Activated T-cell treated with anti-CD3 and anti-CD28 coated beads for 24 hours (primary cell): ENCODE measurements at places on chromosomes 5 and 9.

DNA sequence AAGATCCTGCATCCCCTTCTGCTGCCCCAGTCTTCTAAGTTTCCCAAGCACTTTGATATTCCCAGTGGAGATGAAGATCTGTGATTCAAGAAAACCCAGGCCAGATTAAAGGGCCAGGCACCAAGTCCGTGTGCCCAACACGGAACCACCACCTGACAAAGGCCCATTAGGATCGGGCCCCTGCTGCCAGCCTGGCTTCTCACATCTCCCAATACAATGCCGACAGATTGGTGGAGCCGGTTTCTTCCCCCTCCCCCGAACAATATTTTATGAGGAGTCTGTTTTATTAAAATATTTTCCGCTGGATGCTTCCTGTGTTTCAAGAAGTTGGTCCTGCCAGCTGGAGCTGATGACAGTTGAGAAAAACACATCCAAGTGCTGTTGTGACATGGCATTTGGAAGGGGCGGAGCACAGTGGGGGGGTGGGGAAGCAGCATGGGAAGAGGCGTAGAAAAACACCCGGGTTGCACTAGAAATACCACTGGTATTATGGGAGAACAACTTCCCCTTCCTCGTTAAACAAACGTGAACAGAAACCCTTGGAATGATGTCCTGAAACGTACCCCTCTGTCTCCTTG is 45.0 kb downstream of the CRB2 start:
- DNase-seq = no peak

GRCh38 chr9:84738353-84738752 is 68.8 kb downstream of the NTRK2 start:
- DNase-seq = no peak

DNA sequence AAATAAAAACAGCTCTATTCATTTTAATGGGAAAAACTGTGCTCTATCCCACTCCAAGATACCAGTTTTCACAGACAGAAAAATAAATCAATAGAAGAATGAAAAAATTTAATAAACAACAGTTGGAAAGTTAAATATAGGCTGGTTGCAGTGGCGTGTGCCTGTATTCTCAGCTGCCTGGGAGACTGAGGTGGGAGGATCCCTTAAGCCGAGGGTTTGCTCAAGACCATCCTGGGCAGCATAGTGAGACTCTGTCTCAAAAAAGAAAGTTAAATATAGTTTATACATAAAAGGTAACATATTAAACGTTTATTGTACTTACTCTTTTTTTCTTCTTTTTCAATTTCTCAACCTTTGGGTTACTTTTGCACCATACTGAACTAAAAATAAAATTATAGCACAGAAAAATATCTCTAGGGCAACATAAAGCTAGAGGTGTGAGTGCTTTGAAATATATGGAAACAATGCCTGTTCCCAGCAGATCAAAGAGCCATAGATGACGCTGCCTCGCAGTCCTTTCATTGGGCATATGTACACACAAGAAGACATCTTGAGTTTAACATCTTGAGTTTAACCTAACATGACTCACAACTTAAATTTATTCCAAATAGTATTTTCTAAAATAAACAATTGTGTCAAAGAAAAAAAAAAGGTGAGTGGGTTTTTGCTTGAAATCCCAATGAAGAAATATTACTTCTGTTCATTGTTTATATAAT is 25.7 kb upstream of the KLF9 start:
- DNase-seq = no peak

GRCh38 chr9:102483651-102484050 is 511.5 kb upstream of the CYLC2 start:
- no peak for DNase-seq

DNA sequence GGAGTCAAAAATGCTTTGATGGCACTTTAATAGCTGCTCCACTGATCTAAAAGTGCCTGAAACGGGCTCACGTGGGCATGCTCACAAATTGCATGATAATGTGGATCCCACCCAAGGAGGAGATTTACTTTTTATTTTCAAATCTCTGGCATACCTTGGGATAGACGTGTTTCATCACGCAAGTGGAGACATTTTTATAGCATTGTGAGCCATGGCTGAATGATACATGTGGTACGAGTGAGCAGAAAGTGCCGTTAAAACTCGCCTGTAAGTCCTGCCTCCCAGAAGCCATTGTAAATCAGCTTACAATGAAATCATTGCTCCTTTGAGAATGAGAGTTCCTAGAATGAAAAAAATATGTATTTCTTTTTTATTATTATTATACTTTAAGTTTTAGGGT is 514.7 kb downstream of the MAT2B start:
- no peak for DNase-seq

DNA sequence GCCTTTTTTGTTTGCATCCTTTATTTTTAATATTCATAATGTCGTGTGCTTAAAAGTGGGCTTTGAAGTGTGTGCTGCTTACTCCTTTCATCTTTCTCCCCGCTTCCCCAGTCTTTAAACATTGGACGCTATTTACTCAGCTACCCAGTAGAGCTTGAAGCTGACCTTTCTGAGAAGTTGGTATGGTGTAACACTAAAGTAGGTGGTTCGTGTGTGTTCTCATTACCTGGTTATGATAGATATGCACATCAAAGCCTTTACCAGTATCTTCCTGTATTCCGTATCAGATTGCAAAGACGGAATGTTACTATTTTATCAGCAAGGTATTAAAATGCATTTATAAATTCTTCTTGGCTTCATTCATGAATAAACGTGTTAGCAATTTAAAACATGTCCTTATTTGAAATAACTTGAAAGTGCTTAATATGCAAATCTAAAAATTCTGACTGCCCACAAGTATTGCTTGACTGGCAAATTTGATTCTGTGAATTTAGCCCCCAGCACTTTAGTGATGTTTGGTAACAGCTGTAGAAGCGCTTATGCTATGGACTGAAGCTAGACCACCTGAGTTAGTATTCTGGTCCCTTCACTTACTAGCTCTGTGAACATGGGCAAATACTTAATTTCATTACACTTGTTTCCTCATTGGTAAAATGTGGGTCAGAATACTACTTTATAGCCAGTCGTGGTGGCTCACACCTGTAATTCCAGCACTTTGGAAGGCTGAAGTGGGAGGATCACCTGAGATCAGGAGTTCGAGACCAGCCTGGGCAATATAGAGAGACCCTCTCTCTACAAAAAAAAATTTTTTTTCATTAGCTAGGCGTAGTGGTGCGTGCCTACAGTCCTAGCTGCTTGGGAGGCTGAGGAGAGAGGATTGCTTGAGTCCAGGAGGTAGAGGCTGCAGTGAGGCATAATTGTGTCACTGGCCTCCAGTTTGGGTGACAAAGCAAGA is 1.7 kb downstream of the RRAGA start:
- no peak for DNase-seq

DNA sequence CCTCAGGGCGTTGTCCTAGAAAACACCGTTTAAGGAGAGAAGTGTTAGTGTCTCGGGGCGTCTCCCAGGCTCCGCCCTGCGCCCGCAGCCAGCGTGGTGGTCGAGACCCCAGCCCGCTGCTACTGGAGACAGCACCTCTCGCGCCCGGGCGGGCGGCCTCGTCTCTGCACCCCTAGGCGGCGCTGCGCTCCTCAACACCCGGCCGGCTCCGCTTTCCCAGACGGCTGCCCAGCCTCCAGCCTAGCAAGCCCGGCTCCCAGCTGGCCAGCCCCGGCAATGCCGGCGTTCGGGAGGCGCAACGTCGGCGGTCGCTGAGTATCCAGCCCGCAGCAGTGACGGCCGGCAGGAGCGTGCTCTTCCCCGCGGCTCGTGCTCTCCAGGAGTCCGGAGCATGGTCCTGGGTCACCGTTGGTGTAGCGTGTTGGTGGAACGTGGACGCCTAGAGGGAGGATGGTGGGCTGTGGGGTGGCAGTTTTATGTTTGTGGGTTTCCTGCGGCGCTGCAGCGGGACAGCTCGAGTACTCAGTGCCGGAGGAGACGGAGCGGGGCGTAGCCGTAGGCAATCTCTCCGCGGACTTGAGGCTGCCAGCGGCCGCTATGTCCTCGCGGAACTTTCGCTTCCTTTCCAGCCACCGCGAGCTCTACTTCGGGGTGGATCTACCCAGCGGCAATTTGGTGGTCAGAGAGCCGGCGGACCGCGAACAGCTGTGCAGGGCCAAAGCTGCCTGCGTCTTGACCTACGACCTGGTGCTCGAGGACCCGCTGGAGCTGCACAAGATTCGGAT is 536 bp downstream of the PCDHAC1 start:
- no peak for DNase-seq

- DNase-seq = no peak
Observed at GRCh38 chr5:156396830-156397081, 69.8 kb downstream of the SGCD start.

- DNase-seq = no peak
Observed at GRCh38 chr5:133433641-133434040, 178.7 kb downstream of the FSTL4 start.

DNA sequence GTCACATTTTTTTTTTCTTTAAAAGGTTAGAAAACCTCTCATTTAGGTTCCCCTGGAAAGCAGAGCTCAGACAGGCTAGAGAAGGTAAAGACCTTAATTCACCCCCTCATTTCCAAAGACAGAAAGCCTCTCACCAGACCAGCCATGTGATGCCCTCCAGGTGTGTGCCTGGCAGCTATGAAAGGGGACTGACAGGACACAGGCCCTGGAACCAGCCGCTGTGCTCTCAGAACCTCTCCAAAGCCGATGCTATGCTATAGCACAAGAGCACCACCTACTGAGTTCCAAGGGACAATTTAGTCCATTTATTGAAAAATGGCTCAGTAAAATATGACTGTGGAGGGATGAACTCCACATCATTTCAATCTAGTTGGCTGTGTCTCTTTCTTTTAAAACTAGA is 48.8 kb downstream of the FANCC start:
- DNase-seq = no peak

- no peak for DNase-seq
Observed at GRCh38 chr5:131389096-131389868, 125.4 kb downstream of the CDC42SE2 start.

GRCh38 chr5:68134033-68134668 is 81.4 kb upstream of the PIK3R1 start:
- no peak for DNase-seq
